ENCODE measurements at places on chromosomes 1 and 21.

DNA sequence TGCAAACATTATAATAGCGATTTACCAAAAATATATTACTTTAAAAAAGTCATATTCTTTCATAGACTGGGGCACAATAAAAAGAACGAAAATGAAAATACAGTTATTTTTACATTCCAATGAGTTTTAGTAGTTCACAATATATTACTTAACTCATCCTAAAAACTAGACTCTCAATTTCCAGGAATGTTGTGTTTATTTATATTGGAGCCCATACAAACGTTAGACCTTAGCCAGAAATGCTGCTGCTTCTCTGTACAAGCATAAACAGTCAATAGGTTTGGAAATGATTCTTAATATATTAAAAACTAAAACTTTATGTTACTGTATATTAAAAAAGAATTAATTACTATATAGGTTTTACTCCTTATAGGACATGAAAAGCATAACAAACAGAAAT, 302.3 kb downstream of the BRINP3 start:
- no peak for DNase-seq

- no peak for DNase-seq
These were observed 106.7 kb downstream of the SCMH1 start for GRCh38 chr1:41135196-41135947.

DNA sequence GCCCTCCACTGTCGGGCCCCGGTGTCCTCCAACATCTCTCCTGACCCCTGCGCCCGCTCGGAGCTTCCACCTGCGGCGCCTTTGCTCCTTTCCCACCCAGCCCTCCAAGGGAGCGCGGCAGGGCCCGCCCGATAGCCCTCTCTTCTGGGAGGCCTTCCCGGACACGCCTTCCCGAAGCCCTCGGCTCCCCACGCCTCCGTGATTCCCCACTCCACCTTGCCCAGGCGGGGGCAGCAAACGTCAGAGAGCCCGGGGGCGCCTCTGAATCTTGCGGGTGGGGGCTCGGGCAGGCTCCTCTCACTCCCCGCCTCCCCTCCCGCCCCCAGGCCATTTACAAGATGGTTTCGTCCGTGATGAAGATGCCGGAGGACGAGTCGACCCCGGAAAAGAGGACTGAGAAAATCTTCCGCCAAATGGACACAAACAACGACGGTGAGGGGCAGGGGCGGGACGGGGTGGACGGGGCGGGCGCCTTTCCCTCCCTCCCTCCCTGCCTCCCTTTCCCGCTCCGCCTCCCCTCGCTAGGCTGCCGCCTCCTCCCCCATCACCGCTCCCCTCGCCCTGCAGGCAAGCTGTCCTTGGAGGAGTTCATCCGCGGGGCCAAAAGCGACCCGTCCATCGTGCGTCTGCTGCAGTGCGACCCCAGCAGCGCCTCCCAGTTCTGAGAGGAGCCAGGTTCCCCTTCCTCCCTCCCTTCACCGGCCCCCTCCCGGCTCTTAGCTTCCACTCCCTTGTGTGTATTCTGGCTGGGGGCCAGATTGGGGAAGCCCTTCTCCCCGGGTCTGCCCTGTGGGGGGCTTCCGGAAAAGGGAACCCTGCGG, 7.1 kb downstream of the HPCA start:
- no peak for DNase-seq

- DNase-seq = no peak
These were observed 3.3 kb downstream of the FNDC10 start for GRCh38 chr1:1596493-1597274.

- DNase-seq = no peak
These were observed 78.0 kb downstream of the PTPN14 start for GRCh38 chr1:214473387-214473786.

DNA sequence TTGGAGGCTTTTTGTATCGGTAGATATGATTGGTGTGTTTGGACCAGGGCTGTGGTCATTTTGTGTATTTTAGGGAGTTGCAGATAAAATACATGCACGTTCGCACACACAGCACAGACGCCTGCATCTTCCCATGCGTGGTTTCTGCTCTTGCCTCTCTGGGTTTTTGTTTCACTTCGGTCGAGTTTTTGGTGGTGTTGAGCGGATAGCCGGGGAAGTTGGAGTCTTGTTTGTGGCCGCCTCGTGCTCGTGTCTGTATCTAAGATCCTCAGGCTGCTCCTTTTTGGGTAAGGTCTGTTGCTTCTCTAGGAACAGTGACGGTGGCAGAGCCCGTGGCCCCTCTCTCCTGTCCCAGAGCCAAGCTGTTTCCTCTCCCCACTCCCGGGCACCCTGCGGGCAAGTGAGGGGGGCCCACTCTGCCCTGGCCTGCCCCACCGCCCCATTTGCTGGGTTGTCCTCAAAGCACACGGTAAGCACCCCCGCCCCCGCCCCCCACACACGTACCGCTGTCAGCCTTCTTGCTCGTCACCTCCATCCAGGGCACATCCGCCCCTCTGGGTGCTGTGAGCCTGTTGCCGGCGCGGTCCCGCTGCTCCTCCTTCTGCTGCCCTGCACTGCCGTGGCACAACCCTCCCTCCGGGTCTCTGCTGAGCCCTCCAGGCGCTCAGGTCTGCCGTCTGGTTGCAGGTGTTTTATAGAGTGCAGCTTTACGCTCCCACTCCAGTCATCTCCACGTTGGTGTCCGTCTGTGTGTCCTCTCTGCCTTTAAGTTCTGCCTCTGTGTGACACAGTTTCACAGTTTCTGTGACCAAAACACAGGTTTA, 51.9 kb downstream of the AGPAT3 start:
- DNase-seq = no peak

DNA sequence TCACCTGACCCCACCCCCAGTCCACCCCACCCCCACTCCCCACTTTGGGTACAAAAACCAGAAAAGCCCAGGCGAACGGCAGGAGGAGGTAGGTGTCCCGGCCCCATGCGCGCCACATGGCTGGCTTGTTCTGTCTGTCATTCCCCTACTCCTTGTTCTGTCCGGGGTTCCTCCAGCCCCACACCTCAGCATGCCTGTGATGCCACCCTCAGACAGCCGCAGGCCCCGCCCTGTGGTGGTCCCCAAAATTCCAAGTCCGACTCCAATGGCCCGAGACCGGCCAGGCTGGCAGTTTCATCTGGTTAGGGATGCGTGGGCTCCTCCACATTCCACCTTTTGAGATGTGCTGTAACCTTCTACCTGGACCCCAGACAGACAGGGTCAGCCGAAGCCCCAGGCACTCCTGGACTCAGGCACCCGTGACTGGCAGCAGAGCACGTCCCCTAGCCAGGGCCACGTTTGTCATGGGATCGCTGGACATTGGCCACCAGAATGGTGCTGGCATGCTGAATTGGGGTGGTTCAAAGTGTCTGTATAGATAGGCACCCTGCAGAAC, 94.4 kb downstream of the WDR4 start:
- DNase-seq = no peak

DNA sequence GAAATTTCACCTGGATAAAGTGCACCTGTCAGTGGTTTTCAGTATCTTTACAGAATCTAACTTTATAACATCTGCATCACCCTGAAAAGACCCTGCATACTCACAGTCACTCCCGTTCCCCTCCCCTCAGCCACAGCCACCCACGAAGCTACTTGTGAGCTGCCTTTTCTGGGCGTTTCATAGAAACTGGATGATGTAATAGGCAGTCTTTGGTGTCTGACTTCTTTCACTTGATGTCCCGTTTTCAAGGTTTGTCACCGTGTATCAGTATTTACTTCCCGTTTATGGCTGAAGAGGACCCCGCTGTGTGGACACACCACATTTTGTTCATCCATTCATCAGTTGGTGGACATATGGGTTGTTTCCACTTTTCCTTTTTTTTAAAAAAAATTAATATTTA, 47.8 kb upstream of the LRRC3 start:
- no peak for DNase-seq

DNA sequence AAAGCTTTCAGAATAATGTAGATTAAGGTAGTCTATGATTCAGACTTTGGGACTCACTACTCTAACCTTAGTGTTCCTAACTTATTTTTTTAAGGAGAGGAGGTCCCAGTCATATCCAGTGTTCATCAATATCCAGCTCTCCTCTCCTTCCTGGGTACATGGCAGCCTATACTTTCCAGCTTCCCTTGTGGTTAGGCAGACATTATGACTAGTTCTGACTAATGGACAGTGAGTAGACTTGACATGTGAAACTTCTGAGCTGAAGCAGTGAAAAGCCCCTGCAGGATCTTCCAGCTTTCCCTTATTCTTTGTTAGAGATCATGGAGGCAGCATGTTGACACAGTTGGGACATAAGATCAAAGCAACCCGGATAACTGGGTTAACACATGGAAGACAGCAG, 144.2 kb downstream of the PTPRU start:
- no peak for DNase-seq

DNA sequence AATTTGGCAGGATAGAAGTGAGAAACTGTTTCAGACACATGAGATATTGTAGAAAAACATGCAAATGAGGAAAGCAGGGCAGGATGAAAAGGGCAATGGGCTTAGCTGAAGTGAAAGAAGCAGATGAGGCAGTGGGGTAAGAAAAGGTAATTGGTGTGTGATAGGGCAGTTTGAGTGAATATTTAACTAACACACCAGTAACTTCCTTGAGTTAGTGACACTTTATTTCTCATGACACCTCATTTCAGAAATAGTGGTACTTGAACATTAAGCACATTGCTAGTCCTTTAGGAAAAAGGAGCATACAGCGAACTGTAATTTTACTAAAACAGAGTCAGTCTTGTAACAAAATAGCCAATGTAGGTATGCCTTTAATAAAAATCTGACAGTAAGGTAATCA, 415.0 kb downstream of the DPYD start:
- no peak for DNase-seq

GRCh38 chr21:39430457-39430856, 15.1 kb downstream of the LCA5L start:
- no peak for DNase-seq

DNA sequence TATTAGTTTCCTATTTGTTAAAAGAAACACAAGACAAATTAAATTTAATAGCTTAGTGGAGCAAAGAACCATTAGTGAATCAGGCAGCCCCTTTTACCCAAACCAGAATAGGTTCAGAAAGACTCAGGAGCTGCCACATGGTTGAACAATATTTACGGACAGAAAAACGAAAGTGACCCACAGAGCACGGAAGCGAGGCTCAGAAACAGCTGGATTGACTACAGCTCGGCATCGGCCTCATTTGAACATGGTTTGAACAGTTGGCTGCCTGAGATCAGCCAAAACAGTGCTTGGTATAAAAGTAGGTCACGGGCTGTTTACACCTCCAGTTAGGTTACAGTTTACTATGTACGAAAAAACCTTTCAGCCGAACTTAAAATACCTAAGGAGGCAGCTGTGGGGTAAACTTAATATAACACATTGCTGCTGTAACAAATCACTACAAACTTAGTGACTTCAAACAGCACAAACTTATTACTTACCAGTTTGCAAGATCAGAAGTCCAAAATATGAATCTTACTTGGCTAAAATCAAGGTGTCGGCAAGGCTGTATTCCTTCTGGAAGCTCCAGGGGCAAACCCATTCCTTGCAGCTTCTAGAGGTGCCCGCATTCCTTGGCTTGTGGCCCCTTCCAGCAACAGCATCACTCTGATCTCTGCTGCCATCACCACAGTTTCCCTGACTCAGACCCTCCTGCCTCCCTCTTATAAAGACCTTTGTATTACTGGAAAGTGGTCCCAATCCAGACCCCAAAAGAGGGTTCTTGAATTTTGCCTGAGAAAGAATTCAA, 11.8 kb downstream of the PADI4 start:
- DNase-seq = no peak
